Ovary (tissue), 10 donors: ENCODE measurements at places on chromosomes 6 and 20. TPM values are rescaled to one million over a fixed set of nuclear protein-coding genes. Genes with fewer than 3 reads are reported as not detected.

TSPO2 gene
- total RNA-seq, result not detected

MTCH1 gene
- 199 TPM for total RNA-seq

TCP11 gene
- 0.24 TPM for total RNA-seq

CCN5 gene
- 48.2 TPM for total RNA-seq

SPATS1 gene
- total RNA-seq, result 0.25 TPM

OPN5 gene
- total RNA-seq, result not detected

PDYN gene
- not detected for total RNA-seq

TMC2 gene
- total RNA-seq, result not detected

GPSM3 gene
- total RNA-seq, result 8.4 TPM

PACSIN1 gene
- total RNA-seq, result 0.08 TPM

DNA sequence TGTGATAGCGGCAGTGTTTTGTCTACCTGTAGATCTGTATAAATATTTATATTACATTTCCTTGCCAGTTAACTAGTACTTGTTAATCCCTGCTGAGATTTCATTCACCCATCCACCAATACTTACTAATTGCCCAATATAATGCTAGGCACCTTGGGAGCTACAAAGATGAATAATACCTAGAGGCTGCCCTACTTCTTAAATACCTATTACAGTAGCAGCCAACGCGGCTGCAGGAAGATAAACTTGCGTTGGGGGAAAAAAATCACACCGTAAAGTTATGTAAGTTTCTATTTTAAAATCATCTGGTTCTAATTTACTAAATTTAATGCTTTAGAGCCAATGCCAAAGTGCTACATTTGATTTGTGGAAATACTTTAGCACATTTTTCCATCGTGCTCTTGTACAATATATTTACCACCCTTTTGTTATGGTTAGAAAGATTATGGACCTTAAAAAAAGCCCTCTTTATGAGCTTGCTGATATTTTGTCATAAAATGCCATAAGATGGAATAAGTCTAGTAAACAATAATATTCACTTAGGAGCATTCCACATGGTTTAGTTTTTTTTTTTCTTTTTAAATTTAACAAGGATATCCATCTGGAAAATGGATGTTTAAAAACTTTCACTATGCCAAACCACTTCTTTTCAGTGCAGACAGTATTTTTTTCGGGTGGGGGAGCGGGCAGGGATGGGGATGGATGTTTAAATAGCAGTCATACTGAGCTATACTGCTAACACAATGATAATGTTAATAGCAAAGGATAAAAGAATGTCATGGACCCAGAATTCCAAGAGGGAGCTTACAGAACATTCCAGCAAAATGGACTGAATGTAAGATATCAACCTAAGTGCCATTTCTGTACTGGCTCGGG is 13.2 kb upstream of the NEDD9 start:
- DNase-seq, result no peak

DNA sequence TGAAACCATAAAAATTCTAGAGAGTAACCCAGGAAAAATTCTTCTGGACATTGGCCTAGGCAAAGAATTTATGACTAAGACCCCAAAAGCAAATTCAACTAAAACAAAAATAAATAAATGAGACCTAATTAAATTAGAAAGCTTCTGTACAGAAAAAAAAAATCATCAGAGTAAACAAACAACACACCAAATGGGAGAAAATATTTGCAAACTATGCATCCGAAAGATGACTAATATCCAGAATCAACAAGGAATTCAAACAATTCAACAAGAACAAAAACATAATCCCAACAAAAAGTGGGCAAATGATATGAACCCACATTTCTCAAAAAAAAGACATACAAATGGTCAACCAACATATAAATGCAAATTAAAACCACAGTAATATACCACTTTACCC is 242.6 kb upstream of the CDYL start:
- no peak for DNase-seq

- DNase-seq, result no peak
Measured at GRCh38 chr20:4300401-4300800, 285.0 kb upstream of the RNF24 start.

GRCh38 chr6:150646228-150646627 is 46.5 kb downstream of the PLEKHG1 start:
- DNase-seq, result no peak

- no peak for DNase-seq
Measured at GRCh38 chr6:97189767-97190166, 93.2 kb downstream of the MMS22L start.

DNA sequence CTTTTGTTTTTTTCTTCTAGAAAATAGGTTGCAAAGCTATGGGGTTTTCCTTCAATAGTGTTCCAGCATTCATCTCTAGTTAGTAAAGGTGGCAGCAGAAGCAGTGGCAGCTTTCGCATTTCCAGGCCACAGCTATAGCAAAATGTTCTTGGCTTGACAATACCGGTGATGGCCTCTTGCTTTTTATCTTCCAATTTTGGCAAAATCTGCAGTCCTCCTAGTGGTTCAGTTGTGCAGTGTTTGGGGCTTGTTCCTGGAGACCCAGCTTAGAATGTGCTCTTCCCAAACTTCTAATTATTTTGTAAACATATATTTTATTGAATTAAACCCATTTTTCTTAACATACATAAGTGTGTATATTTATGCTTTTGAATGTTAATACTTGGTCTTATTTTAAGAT is 370.6 kb upstream of the MAN1A1 start:
- DNase-seq, result no peak

DNA sequence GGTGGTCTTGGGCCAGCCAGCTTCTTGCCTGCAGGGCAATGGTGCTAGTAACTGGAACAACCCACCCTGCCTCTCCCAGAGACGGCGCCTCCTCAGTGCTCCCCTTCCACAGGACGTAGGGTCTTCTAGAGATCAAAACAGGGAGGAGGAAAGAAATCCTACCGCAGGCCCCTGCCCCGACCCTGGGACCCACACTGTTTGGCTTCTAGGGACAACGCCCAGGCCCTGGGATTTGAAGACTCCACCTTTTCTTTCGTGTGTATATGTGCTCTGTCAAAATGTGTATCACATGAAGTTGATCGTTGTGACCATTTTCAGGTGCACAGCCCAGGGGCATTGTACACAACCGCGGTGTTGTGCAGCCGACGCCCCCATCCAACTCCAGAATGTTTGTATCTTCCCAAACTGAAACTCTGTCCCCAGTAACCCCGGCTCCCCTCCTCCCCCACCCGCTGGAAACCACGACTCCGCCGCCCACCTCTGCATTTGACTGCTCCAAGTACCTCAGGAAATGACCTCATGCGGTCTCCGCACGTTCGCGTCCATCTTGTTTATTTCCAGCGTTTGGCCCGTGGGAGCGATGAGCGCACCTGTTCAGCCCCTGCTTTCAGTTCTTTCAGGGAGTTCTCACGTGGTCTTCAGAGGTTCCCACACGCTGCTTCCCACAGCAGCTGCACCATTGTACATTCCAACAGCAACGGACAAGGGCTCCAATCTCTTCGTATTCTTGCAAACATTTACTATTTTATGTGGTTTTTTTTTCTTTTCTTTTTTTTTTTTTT is 3.4 kb upstream of the BHLHE23 start:
- no peak for DNase-seq

DNA sequence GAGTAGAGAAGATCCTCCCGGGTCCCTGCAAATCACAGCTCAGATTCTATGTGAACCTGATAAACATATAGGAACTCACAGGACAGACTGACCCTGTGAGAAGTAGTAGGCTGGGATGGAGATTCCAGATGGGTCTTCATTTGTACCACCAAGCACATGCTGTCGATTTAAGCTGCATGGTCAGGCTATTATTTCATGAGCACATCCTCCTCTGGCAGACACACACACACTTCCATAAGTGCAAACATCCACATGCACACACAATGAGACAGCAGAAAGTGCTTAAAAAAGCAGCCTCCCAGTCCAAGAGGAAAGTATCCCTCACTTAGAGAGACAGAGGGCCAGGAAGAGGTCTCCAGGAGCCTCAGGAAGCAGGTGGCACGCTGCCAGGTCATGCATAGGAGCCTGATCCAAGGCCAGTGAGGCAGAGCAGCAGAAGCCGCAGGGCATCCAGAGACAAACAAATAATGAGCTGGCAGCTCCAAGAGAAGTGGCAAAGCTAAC is 131.8 kb downstream of the UNC5CL start:
- no peak for DNase-seq

DNA sequence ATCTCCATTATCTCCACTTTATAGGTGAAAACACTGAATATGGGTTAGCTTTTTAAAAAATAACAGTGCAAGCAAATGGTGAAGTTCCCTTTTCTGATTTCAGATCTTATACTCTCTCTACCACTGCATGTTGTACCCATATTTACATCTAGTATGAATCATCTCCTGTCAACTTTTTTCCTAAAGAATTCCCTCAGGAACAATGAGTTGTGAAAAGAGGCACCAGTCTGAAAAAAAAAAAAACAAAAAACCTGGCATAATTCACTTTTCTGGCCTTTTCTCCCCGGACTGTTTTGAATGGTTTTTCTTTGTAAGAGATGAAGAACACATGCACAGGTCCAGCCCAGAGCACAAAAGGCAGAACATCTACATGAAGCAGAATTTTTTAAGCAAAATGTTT is 596.0 kb downstream of the COL12A1 start:
- no peak for DNase-seq

GRCh38 chr6:63813566-63814120 is 178.0 kb downstream of the PHF3 start:
- DNase-seq, result no peak

DNA sequence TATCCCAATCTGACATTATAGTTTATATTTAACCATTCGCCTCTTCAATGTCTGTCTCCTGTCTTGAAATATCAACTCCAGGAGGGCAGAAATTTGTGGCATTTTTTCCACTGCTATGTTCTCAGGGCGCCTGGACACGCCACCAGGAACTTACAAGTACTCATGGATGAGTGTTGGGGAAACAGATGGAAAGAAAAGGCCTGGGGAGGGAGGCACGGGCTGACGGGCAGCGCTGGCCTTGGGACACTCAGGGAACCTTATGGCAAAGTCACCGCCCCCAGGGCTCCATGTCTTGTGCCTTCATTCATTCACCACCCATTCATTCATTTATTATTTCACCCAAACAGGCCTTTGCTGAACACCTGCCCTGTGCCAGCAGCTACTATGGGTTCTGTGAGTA is 222.9 kb downstream of the PREX1 start:
- no peak for DNase-seq

DNA sequence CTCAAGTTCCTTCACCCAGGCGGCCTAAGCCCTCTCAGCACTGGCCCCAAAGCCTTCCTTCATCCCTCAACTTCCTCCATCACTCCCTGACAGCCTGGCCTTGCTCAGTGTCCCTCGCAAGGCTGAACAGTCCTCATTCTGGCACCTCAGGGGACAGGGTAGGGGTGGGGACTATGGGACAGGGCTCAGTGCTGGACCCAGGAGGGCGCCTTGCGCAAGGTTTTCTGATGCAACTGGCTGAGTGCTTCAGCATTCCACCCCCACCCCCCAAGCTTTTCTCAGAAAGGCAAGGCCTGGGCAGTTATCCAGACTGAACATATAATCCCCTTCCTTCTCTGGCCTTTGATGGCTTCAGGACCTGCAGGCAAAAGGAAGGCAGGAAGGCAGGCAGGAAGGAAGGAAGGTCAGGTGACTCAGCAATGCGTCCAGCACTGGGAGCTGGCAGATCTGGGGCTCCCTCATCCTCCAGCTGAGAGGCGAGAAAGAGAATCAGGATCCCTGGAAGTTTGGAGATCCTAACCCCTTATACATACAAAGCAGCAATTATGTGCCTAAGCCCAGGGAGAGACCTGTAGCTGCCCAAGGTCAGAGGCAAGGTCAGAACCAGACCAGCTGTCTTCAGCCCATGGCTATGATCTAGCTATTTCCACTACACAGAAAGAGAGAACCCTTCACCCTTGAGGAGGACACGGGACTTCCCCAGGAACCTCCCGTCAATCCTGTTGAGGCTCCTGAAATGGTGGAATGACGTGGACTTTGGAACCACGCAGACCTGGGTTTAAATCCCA is 8.6 kb upstream of the TRIB3 start:
- no peak for DNase-seq

DNA sequence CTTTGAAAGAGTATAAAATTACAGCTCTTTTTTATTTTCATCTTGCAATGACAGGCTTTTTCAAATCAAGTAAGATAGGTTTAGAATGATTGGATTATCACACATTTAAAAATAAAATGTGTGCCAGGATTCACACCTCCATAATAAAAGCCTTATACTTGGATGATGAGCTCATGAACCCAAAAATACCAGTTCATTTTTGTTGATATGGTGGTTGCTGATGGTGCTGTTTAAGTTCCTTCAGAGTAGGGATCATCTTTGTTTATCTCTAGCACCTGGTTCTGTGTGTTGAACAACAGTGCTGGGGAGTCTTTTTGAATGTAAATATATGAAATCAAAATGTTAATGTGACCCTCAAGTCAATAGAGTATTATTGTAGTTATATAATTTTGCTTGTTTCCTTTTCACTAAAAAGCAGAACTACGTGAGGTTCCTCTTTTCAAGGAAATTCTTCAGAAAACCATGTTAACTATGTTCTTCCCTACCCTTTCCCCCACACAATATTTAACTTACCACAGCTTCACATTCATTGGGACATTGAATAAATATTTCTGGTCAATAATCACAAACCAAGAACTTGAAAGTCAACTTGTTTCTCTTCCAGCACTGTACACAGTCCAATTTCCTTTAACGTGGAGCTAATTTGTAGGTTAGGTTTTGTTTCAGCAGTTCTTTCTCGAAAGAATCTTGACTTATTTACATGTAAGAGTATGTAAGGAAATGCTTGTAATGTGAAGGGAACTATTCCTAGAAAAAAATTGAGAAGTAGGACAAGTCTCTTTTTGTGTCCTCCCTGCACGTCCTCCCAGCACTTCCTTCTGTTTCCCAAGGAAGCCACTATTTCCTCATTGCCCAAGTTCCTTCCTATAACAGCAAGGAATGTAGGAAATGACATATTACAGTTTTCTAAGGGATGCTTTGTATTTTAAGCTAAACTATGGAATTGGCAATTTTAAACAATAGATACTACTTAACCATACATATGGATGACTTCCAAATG is 945.9 kb upstream of the CITED2 start:
- no peak for DNase-seq

DNA sequence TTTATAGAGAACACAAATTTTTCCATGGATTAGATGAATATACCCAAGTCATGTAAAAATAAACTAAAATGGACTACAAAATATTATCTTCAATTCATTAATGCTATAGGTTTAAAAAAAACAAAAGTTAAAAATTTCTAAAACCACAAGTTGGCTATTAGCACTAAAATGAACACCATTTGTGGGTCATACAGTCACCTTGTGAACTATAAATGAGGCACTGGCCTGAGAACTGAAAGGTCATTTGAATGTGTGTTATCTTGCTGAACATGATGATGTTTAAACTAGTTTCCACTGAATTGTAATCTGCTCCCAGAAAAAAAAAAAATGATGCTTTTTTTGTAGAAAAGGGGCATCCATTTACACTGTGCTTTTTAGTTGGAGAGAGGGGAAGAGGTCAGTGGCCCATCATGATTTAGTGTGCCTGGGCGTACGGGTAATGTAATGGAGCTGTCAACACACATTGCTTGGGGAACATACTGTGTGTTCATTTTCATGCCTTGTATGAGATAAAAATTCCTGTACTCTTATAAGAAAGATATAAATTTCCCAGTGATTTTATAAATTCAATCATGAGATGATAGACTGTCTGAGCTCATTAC is 96.6 kb upstream of the FKBP1C start:
- no peak for DNase-seq

GRCh38 chr6:107743311-107743710 is 80.8 kb downstream of the SCML4 start:
- DNase-seq, result no peak
